ENCODE measurements at places on chromosomes 1 and 21.

GRCh38 chr21:44865561-44866280 is 7.8 kb downstream of the PTTG1IP start:
- no peak for DNase-seq

- peak; percentile 31 for DNase-seq
Observed at GRCh38 chr1:119885903-119886783, 10.2 kb downstream of the ADAM30 start.

DNA sequence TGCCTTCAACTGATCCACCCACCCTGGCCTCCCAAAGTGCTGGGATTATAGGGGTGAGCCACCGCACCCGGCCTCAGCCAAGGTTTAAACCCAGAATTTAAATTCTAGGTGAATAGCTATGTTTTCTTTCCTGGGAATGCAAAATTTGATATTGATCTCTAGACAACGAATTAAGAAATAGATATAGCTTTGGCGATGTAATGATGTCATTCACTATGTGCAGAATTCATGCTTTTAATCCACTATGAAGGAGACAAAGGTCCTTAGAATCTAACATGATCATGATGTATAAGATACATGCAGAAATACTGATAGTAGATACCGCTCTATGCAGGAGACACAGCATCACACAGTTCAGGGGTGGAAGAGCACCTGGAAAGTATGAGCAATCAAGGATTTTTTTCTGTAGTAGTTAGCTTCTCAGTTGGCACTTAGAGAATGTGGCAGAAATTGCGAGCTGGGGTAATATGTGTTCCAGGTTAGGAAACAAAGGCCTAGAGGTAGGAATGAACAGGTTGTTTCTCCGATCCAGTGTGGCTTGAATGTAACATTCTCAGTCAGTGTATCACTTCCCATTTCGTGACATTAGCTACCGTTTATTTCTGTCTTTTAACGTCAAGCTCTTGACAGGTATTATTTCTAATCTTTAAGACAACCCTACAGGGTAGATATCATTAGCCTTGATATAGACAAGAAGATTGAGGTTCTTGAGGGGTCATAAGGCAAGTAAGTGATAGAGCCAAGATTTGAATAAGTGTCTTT is 3.0 kb upstream of the CEP350 start:
- no peak for DNase-seq

DNA sequence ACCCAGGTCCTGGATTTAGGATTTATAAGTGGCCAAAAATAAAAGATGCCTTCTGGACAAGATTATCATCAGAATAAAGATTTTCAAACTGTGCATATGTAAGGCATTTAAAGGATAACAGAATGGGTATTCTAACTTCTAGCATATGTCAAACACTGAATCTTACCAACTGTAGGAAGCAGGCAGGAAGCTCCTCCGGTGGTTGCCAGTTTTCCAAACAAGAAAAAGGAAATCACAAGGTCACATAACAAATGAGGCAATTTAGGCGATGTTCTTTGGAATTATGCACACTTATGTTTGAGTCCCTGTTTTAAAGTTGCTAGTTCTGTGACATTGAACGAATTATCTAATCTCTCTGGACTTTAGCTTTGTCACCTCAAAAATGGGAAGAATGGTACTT is 48.9 kb downstream of the ATP6V1G3 start:
- DNase-seq: no peak

DNA sequence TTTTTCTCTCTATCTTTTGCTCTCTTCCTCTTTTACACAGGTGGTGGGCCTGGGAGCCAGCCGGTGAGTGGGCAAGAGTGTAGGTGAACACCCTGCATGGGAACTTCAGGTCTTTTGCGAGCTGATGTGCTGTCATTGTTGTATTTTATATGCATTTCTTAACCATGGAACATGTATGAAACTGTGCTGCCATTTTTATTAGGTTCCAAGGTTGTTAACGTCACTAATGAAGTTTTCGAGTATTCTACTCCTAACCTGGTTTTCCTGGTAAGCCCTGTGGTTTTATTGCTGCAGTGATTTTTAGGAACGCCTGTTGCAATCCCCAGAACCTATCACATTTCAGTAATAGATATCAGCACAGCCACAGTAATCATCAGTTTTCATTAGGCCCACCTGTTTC is 14.8 kb upstream of the NID1 start:
- DNase-seq: no peak

DNA sequence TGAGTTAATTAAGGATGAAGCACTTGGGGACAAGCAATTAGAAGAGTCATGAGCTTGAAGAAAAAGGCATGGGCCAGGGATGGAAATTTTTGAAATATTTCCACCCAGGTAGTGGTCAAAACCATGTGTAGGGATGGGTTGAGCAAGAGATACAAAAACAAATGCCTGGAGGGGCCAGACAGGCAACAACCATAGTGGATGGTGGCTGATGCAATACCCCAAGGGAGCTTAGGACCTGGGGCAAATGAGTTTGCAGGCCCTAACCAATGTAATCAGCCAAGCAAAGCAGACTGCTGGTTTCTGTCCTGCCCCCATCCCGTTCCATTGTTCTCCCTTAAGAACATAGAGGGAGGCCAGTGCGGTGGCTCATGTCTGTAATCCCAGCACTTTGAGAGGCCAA is 119.1 kb upstream of the FGGY start:
- no peak for DNase-seq

DNA sequence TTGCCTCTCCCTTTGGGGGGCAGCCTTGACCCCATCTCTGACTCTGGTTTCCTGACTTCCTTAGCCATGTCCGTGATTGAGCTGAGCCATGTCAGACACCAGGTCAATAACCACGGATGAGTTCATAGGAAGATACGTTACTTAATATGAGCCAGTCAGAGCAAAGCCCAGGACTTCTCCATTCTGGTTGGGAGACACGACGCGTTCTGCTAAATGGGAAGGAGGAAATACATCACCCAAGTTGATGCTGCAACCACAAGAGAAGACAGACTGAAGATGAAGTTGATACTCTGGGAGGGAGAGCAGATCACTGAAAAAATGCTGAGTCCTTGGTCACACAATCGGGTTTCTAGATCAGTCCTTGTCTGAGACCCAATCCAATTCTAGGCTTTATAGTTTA is 90.9 kb downstream of the MATN1 start:
- DNase-seq: no peak

GRCh38 chr1:212214325-212214724 is 70.9 kb upstream of the PPP2R5A start:
- DNase-seq: no peak

Measured in CD8-positive, alpha-beta T cell (primary cell).